ENCODE measurements at places on chromosomes 2 and 18.

- no peak for DNase-seq
Observed at GRCh38 chr2:172817411-172817810, 81.8 kb downstream of the RAPGEF4 start.

DNA sequence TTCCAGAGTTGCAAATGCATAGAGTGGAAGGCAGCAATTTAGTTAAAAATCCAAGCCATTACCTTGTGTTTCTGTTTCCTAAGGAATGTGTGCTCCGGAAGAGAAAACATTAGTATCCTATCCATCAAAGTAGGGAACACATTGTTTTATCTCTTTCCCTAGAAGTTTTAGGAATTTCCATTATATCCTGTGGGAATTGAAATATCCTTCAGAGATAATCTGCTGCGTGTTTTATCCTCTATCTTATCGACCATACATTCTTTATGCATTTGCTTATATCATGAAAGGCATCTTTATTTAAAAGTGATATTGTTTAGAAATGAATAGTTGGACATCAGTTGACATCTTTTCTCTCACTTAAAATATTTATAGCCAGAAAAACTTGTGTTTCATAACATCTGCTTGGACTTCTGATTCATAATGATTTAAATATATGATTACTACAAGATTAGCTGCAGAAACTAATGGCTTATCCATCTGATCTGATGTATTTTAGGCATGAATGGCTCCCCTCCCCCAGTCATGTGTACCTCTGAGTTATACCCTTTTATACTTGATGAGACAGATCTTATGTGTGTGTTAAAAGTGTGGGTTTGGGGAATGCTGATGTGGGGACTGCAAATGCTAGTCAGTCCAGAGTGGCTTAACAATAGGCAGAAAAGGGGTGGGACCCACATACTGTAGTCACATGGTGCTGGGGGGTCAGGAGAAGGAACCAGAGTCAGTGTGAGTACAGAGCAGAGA is 136.2 kb upstream of the ARHGAP28 start:
- no peak for DNase-seq

- no peak for DNase-seq
Observed at GRCh38 chr2:99987160-99987559, 155.2 kb downstream of the AFF3 start.

DNA sequence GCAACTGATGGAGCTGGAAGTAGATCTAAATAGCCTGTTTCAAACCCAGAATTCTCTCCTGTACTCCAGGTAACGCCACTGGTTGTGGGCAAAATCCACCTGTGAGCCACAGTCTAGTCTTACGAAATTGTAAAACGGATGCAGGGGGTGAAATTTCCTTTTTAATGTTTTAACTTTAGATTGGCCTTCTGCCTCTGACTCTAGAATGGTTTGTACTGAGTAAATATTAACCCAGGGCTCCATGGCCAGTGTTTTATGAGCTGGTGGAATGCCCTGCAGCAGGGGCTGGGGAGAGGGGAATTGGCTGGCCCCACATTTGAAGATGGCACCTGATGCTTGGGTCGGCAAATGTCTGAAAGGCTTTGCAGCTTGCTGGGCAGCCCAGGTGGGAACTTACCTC is 156.6 kb downstream of the MYCN start:
- no peak for DNase-seq

DNA sequence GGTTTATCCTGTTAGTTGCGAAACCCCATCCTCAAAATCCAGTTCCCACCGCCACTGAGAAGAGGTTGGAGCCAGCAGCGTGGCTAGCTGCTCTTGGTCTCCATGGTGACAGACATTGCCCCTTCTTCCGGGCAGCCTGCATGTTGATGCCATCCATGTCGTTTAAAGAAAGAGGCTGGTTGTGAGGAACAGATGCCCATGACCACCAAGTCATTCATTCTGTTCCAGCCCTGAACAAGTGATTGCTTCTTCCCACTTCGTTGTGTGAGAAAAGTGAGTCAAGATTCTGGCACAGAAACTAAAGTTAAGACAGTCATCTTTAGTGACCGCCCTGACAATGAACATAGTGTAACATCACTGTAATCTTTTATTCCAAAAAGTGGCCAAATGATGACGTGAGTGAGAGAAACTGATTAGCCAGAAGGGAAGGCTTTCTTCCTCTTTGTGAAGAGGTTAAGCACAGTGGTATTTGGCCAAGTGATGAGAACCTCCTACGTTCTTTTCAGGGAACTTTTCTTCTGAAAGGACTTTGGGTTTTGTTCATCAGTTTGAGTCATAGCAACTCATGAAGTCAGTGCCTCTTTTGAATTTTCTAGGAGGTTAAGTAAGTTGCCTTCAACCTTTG is 272.5 kb downstream of the GALR1 start:
- DNase-seq: no peak

GRCh38 chr2:83055376-83056010 is 1403.6 kb downstream of the SUCLG1 start:
- DNase-seq: no peak

GRCh38 chr2:189287982-189288521 is 108.5 kb upstream of the COL5A2 start:
- DNase-seq: no peak

DNA sequence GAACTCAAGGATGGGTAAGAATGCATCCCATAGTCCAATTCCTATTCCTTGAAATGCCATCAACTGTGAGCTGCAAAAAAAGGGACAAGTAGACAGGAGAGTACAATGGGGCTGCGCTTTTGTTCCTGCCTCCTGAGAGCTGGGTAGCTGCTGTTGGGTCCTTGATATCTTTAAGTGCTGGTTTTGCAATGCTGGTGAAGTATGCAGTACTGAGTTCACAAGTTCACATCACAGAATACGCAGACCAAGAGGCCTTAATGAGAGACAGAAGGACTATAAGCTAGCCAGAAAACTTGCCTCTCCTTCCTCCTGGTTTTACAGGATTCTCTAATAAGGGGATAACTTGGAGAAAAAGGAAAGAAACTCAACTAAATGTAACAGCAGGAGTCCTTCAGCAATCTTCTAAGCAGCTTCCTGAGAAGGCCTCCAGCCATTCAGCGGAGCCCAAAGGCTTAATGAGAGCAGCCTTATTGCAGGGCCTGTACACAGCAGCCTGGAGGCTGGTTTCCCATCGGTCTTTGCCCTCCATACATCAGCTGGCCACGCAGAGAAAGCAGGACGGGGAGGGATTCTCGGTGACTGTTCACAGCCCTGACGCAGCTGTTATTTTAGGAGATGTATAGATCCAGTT is 293.1 kb downstream of the CDCA7 start:
- no peak for DNase-seq

DNA sequence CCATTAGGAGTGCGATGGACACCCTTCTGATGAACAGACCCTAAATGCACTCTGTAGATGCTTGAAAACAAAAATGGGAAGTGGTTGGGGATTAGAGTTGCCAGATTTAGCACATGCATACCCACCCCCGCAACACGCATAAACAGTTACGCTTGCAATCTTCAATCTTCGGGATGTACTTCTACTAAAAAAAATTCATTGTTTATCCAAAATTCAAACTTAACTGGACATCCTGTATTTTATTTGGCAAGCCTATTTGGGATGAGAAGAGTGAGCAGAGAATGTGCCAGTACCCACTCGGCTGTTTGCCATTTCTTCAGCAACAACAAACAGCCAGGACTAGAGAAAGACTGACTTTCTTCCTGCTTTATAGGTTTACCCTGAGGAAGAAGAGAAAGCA is 18.4 kb downstream of the KIAA2012 start:
- no peak for DNase-seq

Data from tibial nerve (tissue), 4 donors.